Inflammatory macrophage (primary cell): ENCODE measurements at places on chromosomes 11 and 22.

DNA sequence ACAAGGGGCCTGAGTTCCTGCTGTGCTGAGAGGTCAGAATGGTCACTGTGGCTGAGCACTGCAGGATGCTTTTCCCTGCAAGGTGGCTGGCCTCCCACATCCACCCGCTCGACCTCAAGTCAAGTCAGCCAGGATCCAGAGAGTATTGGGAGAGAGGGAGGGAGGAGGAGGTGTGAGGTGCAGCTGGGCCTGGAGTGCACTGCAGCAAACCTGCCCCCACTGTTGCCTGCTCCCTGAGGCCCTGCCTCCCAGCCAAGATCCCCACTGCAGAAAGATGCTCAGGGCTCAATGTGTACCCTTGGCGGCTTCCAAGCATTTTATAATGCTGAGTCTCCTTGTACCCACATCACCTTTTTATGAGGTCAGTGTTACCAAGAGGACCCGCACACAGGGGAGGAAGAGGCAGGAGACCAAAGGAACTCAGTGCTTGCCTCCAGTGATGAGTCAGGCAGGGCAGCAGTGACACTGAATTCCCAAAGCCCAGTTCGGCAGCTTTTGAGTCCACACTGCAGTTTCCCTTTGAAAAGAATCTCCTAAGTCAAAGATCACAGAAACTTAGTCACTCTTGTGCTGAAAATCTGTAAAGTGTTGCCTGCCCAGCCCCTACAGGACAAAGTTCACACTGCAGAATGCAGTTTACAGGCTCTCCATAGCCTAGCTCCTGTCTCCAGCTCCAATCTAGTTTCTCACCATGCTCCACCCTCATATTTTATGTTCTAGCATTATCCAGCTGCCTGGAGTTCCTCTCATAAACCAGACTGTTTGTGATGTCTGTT, 3.1 kb downstream of the ENDOD1 start:
- DNase-seq = peak; percentile 13

DNA sequence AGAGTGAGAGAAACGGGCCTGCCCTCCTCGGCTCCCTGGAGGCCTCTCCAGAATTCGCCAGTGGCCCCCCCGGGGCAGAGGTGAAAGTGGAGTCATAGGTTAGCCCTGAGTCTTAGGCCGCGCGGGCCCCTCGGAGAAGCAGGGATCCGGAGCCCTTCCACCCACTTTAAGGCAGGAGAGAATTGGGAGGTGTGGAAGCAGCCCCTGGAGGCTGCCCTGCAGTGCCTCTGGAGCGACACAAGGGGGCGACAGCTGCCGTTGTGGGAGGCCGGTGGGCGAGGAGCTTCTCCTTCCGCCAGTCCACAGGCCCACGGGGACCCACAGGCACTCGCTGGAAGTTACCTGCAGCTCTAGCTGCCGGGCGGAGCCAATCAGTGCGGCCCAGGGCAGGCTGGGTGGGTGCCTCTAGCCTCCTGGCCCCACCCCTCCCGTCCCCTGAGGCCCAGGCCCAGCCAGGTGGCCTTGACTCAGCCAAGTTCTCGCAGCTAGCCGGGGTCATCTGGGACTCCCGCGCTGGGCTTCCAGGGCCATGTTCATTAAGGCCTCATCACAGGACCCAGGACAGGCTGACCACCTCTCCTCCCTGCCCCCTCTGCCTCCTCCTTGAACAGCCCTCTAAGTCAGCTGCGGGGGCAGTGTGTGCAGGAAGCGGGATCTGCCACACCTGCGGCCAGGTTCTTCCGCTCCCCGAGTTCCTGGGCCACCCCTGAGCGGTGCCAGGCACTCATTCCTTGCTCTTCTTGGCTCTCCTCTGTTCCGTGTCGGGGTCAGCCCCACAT, 5.0 kb downstream of the DGKZ start:
- peak; percentile 71 for DNase-seq

- no peak for DNase-seq
These were observed 23.8 kb downstream of the FLRT1 start for GRCh38 chr11:64059339-64060140.

- DNase-seq = no peak
These were observed 408.6 kb downstream of the JRKL start for GRCh38 chr11:96798445-96798844.

GRCh38 chr11:64642871-64643255, 51.8 kb downstream of the SLC22A12 start:
- no peak for DNase-seq

DNA sequence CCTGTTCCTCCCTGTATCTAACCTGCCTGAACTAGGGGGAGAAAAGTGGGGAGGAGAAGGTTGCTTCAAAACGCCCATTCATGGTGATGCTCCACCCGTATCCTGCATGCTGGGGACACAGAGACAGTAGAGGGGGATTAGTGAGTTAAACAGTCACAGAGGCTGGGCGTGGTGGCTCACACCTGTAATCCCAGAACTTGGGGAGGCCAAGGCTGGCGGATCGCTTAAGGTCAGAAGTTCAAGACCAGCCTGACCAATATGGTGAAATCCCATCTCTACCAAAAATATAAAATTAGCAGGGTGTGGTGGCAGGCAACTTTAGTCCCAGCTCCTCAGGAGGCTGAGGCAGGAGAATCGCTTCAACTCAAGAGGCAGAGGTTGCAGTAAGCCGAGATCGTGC, 1.8 kb upstream of the DENND5A start:
- no peak for DNase-seq

DNA sequence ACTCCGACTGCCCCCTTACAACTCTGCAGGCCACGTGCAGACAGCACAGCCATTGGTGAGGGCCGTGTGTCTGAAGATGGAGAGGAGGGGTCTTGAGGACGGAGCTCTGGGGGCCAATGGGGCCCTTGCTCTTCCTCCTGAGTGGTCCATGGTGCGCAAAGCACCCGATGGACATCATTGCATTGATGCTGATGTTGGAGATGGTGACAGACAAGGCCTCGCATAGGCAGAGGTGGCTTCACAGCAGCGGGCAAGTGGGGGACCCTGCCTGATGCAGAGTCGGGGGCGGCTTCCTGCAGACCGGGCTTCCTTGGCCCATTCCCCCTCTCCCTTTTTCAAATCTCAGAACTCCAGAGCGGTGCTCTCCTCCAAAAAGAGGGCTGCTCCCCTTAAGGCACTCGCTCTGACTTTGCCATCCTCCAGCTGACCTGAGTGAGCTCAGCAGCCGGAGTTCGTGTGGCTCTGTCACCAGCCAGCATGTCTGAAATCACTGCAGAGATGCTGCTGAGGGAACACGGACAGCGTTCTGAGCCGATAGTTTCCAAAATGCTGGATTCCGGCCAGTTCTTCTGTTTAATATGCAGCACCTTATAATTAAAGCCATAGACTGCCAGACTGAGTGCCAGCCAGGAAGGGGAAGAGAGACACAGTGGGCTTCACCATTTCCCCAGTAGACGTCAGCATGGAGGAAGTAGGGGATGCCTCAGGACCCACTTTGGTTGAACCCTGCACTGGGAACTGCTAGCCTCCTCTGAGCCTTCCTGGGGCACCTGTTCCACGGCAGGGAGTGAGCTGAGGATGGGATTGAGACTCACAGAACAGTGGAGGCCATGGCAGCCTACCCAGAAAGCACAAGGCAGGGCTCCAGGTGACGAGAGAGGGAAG, 278.2 kb downstream of the BRD1 start:
- no peak for DNase-seq

DNA sequence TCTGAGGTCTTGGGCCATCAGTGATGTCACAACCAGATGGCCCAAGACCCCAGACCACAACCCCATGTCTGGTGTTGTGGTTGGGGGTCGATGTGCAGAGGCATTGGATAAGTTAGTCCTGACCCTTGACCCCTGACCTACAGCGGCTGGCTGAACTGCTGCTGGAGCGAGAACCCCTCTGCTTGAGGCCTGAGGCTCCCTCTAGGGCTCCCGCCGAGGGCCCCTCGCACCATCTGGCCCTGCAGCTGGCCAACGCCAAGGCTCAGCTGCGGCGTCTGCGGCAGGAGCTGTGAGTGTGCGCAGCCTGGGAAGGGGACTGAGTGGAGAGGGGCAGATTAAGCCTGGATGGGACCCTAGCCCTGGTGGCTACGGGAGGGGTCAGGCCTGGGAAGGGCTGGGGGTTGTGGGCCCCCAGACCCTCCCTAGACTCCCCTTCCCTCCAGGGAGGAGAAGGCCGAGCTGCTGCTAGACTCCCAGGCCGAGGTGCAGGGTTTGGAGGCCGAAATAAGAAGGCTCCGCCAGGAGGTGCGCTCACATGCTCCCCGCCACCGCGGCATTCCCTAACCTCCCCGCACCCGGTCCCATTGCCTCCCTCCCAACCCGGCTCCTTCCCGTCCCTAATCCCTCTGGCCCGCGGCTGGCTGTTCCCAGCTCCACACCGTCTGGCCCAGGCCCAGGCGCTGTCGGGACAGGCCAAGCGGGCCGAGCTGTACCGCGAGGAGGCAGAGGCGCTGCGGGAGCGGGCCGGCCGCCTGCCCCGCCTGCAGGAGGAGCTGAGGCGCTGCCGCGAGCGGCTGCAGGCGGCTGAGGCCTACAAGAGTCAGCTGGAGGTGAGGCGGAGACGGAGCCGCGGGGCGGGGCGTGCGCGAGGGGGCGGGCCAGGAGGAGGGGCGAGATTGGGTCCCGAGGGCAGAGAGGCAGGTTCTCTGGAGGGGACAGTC, 2.1 kb downstream of the CCDC88B start:
- peak; percentile 91 for DNase-seq

- DNase-seq = no peak
These were observed 44.3 kb downstream of the PTPRJ start for GRCh38 chr11:48024635-48025071.

DNA sequence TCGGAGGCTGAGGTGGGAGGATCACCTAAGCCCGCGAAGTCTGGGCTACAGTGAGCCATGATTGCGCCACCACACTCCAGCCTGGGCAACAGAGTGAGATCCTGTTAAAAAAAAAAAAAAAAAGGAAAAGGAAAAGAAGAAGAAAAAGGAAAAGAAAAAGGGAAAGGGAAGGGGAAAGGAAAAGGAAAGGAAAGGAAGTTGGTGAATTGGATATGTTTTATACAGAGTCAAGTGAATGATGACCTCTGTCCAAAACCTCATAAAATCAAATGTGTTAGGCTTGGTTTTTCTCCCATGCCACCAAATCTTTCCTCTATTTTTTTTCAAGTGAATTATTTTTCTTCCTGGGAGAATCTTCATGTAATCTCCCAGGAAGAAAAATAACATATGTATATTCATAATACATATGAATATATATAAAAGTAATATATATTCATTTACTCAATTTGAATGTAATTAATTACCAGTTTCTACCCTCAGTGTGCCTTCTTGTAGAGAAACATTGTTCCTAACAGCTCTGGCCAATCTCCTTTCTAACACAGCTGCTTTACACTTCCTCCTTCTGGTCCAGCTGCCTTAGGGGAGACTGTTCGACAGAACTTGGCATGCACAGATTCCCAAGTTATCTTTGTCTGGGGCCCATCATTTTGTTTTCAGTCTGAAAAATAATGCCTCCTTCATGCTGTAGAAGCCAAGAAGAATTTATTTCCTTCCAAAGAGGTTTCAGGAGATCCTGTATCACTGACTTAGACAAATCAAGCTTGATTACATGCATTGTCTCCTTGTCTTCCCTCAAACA, 111.9 kb downstream of the CCDC34 start:
- no peak for DNase-seq
